Ovary (tissue), 10 donors: ENCODE measurements at places on chromosomes 2 and 18.
A peak's percentile ranks its signal among the peaks of the same experiment; 100 is the strongest.

DNA sequence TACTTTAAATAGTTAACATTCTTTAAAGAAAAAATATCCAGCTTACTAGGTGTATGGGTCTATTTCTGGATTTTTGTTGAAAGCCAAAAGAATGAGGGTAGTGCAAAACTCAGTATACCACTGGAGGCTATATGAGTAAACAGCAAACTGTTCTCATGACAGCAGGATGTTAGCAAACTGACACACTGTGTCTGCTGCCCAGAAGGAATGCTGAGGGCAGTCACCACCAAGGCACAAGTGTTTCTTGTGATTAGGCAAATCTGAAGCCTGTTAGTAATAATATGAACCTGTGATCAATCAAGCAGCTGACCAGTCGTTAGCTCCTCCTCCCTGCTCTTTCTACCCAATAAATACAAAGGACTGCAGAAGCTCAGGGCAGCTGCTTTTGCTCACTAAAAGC lies 50.5 kb upstream of the SULT1C3 start:
- no peak overlapping the region for H3K4me3 ChIP-seq
- H3K27ac ChIP-seq = no peak overlapping the region
- DNase-seq = no peak
- no peaks in the 10 kb centered on the region for H3K36me3 ChIP-seq
- no peaks in the 10 kb centered on the region for H3K27me3 ChIP-seq

- H3K27ac ChIP-seq = no peak overlapping the region
- no peak for DNase-seq
- no peaks in the 10 kb centered on the region for H3K4me1 ChIP-seq
- no peaks in the 10 kb centered on the region for H3K36me3 ChIP-seq
- H3K4me3 ChIP-seq = no peak overlapping the region
Observed at GRCh38 chr18:56641714-56642337, 3.4 kb upstream of the TXNL1 start.

DNA sequence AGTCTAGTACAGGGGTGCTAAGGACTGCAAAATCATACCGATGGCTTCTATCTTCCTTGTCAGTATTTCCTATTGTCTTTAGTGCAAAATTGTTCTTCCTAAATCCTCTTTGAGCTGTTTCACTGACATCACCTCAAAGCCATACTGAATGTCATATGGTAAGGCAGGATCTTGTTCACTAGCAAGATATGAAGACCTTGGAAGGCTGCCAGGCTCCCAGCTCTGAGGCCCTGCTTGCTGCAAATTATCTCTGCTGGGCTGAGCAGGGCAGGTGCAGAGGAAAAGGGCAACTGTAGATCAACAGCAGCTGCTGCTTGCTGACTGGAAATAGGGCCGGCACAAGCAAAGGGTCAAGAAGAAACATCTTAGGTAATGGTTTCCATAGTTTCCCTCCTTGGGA lies 58.2 kb downstream of the PMAIP1 start:
- no peaks in the 10 kb centered on the region for H3K27me3 ChIP-seq
- no peak for DNase-seq
- no peaks in the 10 kb centered on the region for H3K4me1 ChIP-seq
- H3K36me3 ChIP-seq = no peaks in the 10 kb centered on the region

- no peaks in the 10 kb centered on the region for H3K27me3 ChIP-seq
- no peaks in the 10 kb centered on the region for H3K36me3 ChIP-seq
- H3K4me3 ChIP-seq = peak overlapping the region; percentile 53
- H3K27ac ChIP-seq = no peak overlapping the region
Observed at GRCh38 chr2:234495251-234496054, 1.4 kb downstream of the ARL4C start.

GRCh38 chr2:38778687-38779082 lies 675 bp downstream of the GEMIN6 start:
- DNase-seq = no peak
- no peaks in the 10 kb centered on the region for H3K4me1 ChIP-seq
- H3K27me3 ChIP-seq = no peaks in the 10 kb centered on the region
- no peaks in the 10 kb centered on the region for H3K36me3 ChIP-seq
- H3K4me3 ChIP-seq = peak overlapping the region; percentile 50

DNA sequence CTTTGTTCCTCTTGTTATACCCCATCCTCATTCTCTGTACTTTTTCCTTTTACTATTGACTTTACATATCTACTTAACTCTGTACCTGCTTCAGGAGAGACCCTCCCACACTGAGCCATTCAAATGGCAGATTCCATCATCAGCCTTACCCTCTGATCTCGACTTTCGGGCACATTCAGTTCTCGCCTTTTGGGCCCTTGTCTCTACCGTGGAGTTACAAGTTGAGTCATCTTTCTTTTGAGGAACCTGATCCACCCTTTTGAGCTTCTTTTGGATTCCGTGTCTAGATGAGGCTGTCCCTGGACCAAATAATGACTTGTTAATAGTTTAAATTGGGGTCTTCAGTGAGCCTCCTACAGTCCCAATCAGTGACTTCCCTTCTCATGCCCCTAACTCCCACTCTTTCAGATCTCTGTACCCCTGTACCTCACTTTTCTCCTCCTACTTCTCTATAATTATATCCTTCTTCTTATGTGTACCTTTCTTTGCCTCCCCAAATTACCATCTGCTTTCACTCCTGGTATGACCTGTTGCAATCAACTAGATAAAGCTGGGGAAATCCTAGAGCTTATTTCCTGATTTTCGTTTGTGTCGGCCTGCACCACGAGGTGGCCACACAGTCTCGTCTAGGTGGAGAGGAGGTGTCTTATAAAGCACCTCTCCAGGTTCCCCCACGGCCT lies 17.2 kb downstream of the SP110 start:
- no peak overlapping the region for H3K27ac ChIP-seq
- no peaks in the 10 kb centered on the region for H3K4me1 ChIP-seq
- no peak overlapping the region for H3K4me3 ChIP-seq
- H3K27me3 ChIP-seq = no peaks in the 10 kb centered on the region
- no peaks in the 10 kb centered on the region for H3K36me3 ChIP-seq

- H3K36me3 ChIP-seq = no peaks in the 10 kb centered on the region
- no peaks in the 10 kb centered on the region for H3K27me3 ChIP-seq
- no peak for DNase-seq
- H3K4me1 ChIP-seq = no peaks in the 10 kb centered on the region
Observed at GRCh38 chr2:224417361-224417729, 15.4 kb upstream of the FAM124B start.

DNA sequence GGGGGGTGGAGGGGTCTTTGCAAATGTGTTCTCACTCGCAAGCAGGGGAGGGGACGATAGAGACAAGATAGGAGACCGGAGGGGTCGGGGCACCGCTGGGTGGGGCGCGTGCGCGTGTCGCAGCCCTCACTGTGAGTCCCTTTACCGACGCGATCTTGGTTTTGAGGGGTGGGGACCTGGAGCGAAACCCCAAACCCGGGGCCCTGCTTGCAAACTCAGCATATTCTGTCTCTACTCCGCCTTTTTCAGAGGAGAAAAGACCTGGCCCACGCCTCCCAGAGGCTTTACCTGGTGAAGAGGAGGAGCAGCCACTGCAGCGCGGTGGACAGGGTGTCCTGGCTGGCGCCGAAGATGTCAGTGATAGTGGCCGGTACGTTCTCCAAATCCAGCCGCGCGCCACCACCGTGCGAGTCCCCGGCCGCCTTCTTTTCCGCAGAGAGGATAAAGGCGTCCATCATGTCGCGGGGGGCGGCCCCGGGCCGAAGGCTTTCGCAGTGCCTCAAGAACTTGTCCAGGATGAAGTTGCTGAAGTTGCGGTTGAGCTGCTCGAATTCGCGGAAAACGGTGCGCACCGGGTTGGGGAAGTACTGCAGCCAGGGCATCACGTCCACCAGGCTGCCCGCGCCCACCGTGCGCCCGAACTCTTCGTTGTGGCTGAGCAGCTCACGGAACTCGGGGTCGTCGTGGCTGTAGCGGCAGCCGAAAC lies 1.7 kb downstream of the CYP1B1 start:
- peak overlapping the region; percentile 52 for H3K27ac ChIP-seq
- H3K4me1 ChIP-seq = peaks cover 3% of the 10 kb centered on the region
- DNase-seq = peak; percentile 46
- peak overlapping the region; percentile 44 for H3K4me3 ChIP-seq
- H3K36me3 ChIP-seq = no peaks in the 10 kb centered on the region
- no peaks in the 10 kb centered on the region for H3K27me3 ChIP-seq

DNA sequence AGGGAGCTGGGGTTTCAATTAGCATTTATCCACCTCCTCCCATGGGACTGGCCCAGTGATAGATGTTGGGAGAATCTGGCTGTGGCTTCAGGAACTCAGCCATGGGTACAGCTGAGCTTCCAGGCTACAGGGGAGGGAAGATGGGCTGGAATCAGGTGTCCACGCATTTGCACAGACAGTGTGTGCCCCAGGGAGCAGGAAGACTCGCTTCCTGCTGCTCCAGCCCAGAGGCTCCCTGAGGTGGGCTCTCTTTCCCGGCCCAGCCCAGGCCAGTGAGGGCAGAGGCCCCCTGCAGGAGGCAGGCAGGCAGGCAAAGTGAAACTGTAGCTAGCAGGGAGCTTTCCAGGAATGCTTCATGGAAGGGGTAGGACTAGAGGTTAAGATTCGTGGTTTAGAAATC lies 28.7 kb downstream of the DYSF start:
- no peak overlapping the region for H3K27ac ChIP-seq
- no peaks in the 10 kb centered on the region for H3K27me3 ChIP-seq
- no peaks in the 10 kb centered on the region for H3K4me1 ChIP-seq

- H3K4me1 ChIP-seq = no peaks in the 10 kb centered on the region
- DNase-seq = peak; percentile 21
- H3K27me3 ChIP-seq = no peaks in the 10 kb centered on the region
- H3K27ac ChIP-seq = no peak overlapping the region
- H3K36me3 ChIP-seq = no peaks in the 10 kb centered on the region
- H3K4me3 ChIP-seq = no peak overlapping the region
Observed at GRCh38 chr2:128262315-128263253, 56.1 kb downstream of the HS6ST1 start.

GRCh38 chr2:205868053-205868452 lies 185.8 kb downstream of the NRP2 start:
- H3K4me1 ChIP-seq = no peaks in the 10 kb centered on the region
- no peak overlapping the region for H3K4me3 ChIP-seq
- no peaks in the 10 kb centered on the region for H3K36me3 ChIP-seq
- no peak for DNase-seq
- no peaks in the 10 kb centered on the region for H3K27me3 ChIP-seq

GRCh38 chr2:226831266-226831665 lies 4.6 kb upstream of the RHBDD1 start:
- H3K4me1 ChIP-seq = no peaks in the 10 kb centered on the region
- H3K27ac ChIP-seq = no peak overlapping the region
- no peaks in the 10 kb centered on the region for H3K27me3 ChIP-seq
- H3K4me3 ChIP-seq = no peak overlapping the region

GRCh38 chr2:14891546-14891945 lies 259.0 kb downstream of the LRATD1 start:
- H3K4me1 ChIP-seq = no peaks in the 10 kb centered on the region
- no peak overlapping the region for H3K27ac ChIP-seq
- no peaks in the 10 kb centered on the region for H3K27me3 ChIP-seq
- H3K4me3 ChIP-seq = no peak overlapping the region
- no peak for DNase-seq

GRCh38 chr18:323253-323622 lies 55.4 kb upstream of the THOC1 start:
- no peaks in the 10 kb centered on the region for H3K36me3 ChIP-seq
- no peak overlapping the region for H3K4me3 ChIP-seq
- H3K4me1 ChIP-seq = no peaks in the 10 kb centered on the region

GRCh38 chr18:75068682-75069435 lies 140.1 kb downstream of the PTGR3 start:
- H3K27me3 ChIP-seq = no peaks in the 10 kb centered on the region
- H3K4me3 ChIP-seq = no peak overlapping the region
- no peak overlapping the region for H3K27ac ChIP-seq
- no peaks in the 10 kb centered on the region for H3K4me1 ChIP-seq
